ENCODE measurements at places on chromosomes 12 and 14.

DNA sequence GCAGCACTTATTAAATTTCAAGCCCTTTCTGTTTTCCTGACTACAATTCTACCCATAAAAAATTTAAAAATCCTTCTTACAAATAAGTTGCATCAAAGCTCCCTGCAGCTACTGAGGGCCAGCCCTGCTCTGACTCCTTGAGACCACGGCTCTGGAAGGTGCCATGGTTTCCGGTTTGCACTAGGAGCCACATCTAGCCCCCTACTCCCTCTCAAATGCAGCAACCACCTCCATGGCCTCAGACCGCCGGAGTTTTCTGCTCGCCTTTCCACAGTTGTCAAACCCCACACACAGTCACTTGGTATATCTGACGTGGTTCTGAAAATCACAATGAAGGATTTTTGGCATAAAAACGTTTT is 30.1 kb downstream of the P2RX4 start:
- H3K4me1 ChIP-seq: peaks cover 28% of the 10 kb centered on the region
- DNase-seq: no peak
- peak overlapping the region; percentile 79 for H3K27ac ChIP-seq
- H3K27me3 ChIP-seq: no peaks in the 10 kb centered on the region

GRCh38 chr12:51777457-51777856 is 71.1 kb downstream of the FIGNL2 start:
- H3K4me3 ChIP-seq: no peak overlapping the region
- H3K27ac ChIP-seq: no peak overlapping the region
- DNase-seq: no peak
- peaks cover 2% of the 10 kb centered on the region for H3K27me3 ChIP-seq
- H3K4me1 ChIP-seq: peaks cover 21% of the 10 kb centered on the region

- no peaks in the 10 kb centered on the region for H3K36me3 ChIP-seq
- peaks cover 3% of the 10 kb centered on the region for H3K27me3 ChIP-seq
- no peaks in the 10 kb centered on the region for H3K4me1 ChIP-seq
- no peak overlapping the region for H3K27ac ChIP-seq
- H3K4me3 ChIP-seq: no peak overlapping the region
These were observed 59.7 kb upstream of the FAM222A start for GRCh38 chr12:109653890-109654289.

DNA sequence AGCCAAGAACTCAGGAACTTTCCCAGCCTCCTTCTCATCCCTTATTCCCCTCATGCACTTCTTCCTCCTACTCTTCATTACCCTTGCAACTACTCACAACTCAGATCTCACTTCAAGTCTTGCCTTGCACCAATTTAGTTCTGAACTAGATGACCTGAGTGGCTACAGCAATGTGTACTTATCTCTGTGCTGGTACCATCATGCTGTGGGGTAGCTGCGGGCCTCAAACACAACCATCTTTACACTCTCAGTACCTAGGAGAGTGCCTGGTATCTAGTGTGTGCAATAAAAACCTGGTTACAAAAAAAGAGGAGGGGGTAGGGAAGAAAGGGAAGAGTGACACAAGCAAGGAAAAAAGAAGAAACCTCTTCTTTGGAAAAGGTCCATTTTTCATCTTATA is 219.0 kb downstream of the SPTSSA start:
- no peaks in the 10 kb centered on the region for H3K4me1 ChIP-seq
- no peak overlapping the region for H3K27ac ChIP-seq
- DNase-seq: no peak

- H3K4me1 ChIP-seq: no peaks in the 10 kb centered on the region
- H3K4me3 ChIP-seq: no peak overlapping the region
- H3K36me3 ChIP-seq: no peaks in the 10 kb centered on the region
- no peak overlapping the region for H3K27ac ChIP-seq
- DNase-seq: no peak
These were observed 124.6 kb downstream of the KICS2 start for GRCh38 chr12:64097366-64098105.

DNA sequence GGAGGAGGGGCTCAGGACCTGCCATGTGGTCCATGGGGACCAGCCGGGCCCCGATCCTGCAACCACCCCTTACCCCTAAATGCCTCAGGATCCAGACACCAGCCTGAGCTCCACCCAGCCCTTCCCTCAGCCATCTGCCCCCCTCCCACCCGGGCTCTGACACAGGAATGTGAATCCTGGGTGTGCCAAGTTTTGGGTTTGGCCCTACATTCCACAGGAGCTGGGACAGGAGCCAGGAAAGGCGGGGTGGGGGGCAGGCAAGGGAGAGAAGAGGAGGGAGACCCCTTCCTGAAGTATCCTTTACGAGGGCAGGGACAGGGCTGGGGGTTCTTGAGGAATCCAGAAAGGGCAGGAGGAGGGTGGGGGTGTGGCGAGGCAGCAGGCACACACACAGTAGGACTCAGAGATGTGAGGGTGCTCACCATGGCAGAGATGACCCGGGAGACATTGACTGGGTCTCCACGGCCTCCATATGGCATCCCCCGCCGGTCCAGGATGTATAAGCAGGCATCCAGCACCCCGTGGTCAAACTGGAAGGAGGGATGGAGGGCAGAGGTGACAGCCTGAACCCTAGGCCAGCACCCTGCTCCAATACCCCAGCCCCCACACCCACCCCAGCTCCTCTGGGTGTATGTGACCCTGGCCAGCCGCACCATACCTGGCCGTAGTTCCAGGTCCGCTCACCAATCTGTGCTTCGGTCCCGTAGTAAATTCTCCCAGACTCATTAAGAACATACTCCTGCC is 3.5 kb downstream of the TGM1 start:
- no peak overlapping the region for H3K4me3 ChIP-seq
- no peaks in the 10 kb centered on the region for H3K27me3 ChIP-seq

DNA sequence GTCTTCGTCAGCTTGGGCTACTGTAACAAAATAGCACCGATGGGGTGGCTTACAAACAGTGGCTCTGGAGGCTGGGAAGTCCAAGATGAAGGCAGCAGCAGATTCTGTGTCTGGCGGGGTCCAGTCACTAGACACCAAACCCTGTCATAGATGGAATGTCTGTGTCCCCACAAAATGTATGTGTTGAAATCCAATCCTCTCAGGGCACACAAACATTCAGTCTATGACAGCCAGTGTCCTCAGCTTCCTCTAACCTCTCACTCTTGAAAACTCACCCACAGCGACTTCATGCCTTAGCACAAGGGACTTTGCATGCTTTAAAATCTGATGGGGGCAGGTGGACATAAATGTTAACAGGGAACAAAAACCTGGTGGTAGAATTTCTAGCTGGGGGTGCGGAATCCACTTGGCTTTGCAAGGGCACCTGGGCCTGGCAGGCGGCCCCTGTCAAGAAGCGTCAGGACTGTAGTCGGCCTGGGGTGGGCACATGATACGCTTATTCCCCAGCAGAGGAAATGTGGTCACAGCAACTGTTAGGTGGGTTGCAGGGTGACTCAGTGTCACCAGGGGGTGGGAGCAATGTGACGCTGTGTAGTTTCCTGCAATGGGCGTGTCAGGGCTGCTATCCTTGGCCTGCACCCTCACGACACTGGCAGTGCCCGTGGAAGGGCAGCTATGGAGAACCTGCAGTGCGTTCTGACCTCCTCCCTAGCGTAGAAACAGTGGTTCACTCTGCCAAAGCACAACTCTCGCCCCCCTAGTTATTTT is 17.7 kb downstream of the RIN3 start:
- peak overlapping the region; percentile 99 for H3K27ac ChIP-seq
- peaks cover 86% of the 10 kb centered on the region for H3K4me1 ChIP-seq
- no peaks in the 10 kb centered on the region for H3K27me3 ChIP-seq

GRCh38 chr14:68969278-68970033 is 9.6 kb downstream of the ACTN1 start:
- peaks cover 49% of the 10 kb centered on the region for H3K36me3 ChIP-seq
- H3K4me1 ChIP-seq: peaks cover 84% of the 10 kb centered on the region
- H3K27me3 ChIP-seq: no peaks in the 10 kb centered on the region

GRCh38 chr14:29643433-29644211 is 284.0 kb downstream of the PRKD1 start:
- H3K36me3 ChIP-seq: no peaks in the 10 kb centered on the region
- H3K4me3 ChIP-seq: no peak overlapping the region
- H3K4me1 ChIP-seq: no peaks in the 10 kb centered on the region
- H3K27me3 ChIP-seq: no peaks in the 10 kb centered on the region

DNA sequence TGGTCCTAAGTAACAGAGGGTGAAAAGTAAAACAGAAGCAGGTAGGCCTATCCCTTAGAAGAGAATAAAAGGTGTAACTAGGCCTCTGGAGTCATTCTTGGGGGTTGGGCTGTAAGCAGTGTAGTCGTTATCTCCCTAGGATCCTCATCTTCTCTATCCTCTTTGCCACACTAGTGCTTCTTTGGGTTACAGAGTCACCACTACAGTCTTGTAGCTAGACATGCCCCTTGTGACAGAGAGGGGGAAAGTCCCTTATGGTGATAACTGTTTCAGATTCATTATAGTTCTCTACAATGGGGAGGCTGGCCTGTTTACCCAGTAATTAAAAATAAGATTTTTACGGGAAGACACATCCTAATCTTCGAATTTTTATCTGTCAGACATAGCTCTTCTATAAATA is 16.4 kb upstream of the SRP54 start:
- H3K27ac ChIP-seq: peak overlapping the region; percentile 73
- peaks cover 30% of the 10 kb centered on the region for H3K36me3 ChIP-seq
- DNase-seq: peak; percentile 18
- H3K4me3 ChIP-seq: no peak overlapping the region
- peaks cover 21% of the 10 kb centered on the region for H3K4me1 ChIP-seq

DNA sequence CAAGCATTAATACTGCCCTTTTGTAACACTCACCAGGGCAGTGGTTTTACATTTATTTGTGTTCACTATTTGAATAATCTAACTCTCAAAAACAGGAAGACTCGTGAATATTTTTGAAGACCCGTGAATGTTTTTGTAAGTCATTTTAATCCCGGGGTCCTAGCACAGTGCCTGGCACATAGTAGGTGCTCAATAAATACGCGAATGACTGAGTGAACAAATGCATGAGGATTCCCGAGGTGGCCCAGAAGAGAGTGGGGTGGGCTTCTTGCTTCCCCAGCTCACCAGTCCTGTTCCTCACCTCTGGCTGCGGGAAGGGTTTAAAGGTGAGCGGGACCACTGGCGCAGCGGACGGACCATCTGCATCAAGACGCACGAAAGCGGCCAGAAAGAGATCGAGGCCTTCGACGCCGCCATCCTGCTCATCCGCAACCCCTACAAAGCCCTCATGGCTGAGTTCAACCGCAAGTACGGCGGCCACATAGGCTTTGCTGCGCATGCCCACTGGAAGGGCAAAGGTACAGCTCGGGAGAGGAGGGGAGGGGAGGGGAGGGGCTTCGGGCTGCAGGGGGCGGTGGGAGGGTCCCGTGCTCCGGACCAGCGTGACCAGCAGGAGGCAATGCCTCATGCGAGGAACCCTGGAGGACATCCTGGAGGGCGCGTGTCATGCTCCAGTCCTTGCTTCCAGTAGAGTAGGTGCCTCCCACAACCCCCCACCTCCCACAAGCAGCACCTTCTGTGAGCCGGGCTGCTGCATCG is 98.9 kb downstream of the CMKLR1 start:
- no peak overlapping the region for H3K27ac ChIP-seq
- no peaks in the 10 kb centered on the region for H3K4me1 ChIP-seq
- no peak overlapping the region for H3K4me3 ChIP-seq
- H3K36me3 ChIP-seq: no peaks in the 10 kb centered on the region
- DNase-seq: no peak
- peaks cover 23% of the 10 kb centered on the region for H3K27me3 ChIP-seq

GRCh38 chr12:104738331-104738730 is 219.8 kb downstream of the SLC41A2 start:
- H3K4me1 ChIP-seq: peaks cover 69% of the 10 kb centered on the region
- no peak for DNase-seq
- peaks cover 2% of the 10 kb centered on the region for H3K36me3 ChIP-seq
- no peaks in the 10 kb centered on the region for H3K27me3 ChIP-seq
- no peak overlapping the region for H3K4me3 ChIP-seq

DNA sequence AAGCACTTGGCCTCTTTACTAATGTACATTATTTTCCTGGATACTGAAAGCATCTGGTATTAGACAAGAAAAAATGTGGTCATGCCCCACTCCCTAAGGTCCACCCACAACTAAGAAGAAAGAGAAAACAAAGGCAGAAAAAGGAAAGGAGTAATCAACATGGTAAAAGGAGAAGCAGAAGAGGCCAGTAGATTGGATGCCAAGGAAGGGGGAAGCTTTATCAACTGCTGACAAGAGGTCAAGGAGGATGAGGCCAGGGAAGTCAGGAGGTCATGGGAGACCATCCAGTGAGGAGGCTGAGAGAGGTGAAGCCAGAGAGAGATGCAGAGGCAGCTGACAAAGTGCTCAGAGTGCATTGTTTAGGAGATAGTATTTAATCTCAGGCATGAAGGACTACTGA is 383.5 kb downstream of the ZFP36L1 start:
- no peak overlapping the region for H3K4me3 ChIP-seq
- H3K27me3 ChIP-seq: no peaks in the 10 kb centered on the region
- H3K27ac ChIP-seq: no peak overlapping the region
- no peak for DNase-seq

- no peaks in the 10 kb centered on the region for H3K27me3 ChIP-seq
- no peak for DNase-seq
- H3K36me3 ChIP-seq: no peaks in the 10 kb centered on the region
- no peaks in the 10 kb centered on the region for H3K4me1 ChIP-seq
These were observed 2.3 kb downstream of the KRT5 start for GRCh38 chr12:52517888-52518287.

DNA sequence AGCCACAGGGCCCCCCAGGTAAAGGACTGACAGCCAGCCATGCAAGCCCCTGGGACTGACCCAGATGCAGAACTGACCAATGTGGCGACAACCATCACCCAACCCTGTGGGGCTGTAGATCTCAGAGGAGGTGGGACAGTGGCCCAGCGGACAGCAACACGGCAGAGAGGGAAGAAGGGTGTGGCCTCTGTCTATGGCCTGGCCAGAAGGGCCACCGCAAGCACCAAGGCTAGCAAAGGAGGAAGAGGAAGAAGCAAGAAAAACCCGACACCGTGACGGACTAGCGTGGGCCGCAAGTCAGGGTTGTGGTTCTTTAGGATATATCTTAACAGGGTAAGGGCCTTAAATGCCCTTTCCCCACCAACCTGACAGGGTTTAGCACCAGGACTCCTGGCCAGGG is 71.2 kb downstream of the ITPK1 start:
- no peaks in the 10 kb centered on the region for H3K27me3 ChIP-seq
- no peak overlapping the region for H3K4me3 ChIP-seq
- peaks cover 76% of the 10 kb centered on the region for H3K4me1 ChIP-seq
- DNase-seq: no peak
- no peak overlapping the region for H3K27ac ChIP-seq
- H3K36me3 ChIP-seq: peaks cover 16% of the 10 kb centered on the region

GRCh38 chr12:124174451-124175348 is 120.2 kb upstream of the RFLNA start:
- H3K36me3 ChIP-seq: no peaks in the 10 kb centered on the region
- H3K27me3 ChIP-seq: peaks cover 2% of the 10 kb centered on the region
- H3K4me3 ChIP-seq: no peak overlapping the region

GRCh38 chr12:57243521-57244311 is 7.3 kb downstream of the STAC3 start:
- H3K4me3 ChIP-seq: peak overlapping the region; percentile 60
- H3K4me1 ChIP-seq: peaks cover 41% of the 10 kb centered on the region
- peaks cover 26% of the 10 kb centered on the region for H3K27me3 ChIP-seq
- H3K27ac ChIP-seq: no peak overlapping the region
- peak; percentile 92 for DNase-seq

GRCh38 chr14:92568621-92569479 is 55.3 kb downstream of the RIN3 start:
- H3K4me3 ChIP-seq: peak overlapping the region; percentile 59
- H3K36me3 ChIP-seq: peaks cover 72% of the 10 kb centered on the region
- peaks cover 72% of the 10 kb centered on the region for H3K4me1 ChIP-seq
- DNase-seq: peak; percentile 79
- H3K27me3 ChIP-seq: no peaks in the 10 kb centered on the region

- H3K4me3 ChIP-seq: no peak overlapping the region
- no peak for DNase-seq
- H3K36me3 ChIP-seq: peaks cover 2% of the 10 kb centered on the region
- no peaks in the 10 kb centered on the region for H3K27me3 ChIP-seq
- H3K27ac ChIP-seq: no peak overlapping the region
These were observed 39.9 kb downstream of the INSM2 start for GRCh38 chr14:35573911-35574310.
